ENCODE measurements at places on chromosomes 6 and 20.
A peak's percentile ranks its signal among the peaks of the same experiment; 100 is the strongest.

- no peak for DNase-seq
Observed at GRCh38 chr6:11722220-11722619, 56.4 kb downstream of the ADTRP start.

DNA sequence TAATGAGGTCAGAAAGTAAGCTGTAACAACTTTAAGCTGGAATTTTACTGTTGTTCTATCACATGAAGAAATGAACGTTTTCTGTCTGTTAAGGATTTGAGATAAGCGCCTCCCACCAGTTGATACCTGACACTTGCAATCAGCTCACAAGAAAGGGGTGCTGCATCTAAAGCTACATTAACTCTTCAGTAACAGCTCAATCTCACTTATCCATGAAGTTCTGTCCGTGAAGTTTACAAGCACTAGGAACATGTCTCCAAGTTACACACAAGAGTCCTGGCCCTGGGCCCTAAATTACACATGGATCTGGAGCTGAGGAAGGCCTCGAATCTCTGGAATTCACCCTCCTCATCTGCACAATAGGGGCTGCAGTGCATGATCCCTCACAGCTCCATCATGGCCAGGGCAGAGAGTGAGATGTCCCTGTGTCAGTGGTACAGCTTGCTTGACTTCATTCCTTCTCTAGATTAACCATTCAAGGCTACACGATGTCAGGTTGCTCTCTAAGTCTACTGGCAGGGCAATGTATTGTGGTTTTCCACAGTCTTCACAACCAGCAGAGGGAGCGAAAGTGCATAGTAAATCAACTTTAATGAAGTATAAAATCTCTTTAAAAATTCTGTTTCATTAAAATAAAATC lies 182.4 kb upstream of the MCHR2 start:
- DNase-seq, result peak; percentile 30

DNA sequence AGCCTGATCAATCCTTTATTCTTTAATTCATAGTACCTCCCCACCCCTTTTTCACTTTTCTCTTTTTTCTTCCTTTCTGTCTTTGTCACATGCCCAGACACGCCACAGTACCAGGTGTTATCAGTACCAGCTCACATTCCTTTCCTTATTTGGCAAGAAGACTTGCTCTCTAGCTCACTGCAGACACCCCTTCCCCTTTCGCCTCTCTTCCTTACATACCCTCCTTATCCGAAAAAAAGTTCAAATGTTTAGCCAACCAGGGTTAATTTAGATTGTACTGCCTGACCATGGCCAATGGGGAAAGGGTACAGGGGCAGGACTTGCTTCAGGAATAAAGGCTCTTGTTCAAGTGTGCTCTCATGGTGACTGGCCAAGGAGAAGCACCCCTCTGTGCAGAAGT lies 9.3 kb upstream of the SIRPB2 start:
- DNase-seq, result no peak

- peak; percentile 18 for DNase-seq
Observed at GRCh38 chr6:110542311-110543024, 66.1 kb upstream of the SLC22A16 start.

- no peak for DNase-seq
Observed at GRCh38 chr20:49794336-49795134, 18.1 kb upstream of the SLC9A8 start.

DNA sequence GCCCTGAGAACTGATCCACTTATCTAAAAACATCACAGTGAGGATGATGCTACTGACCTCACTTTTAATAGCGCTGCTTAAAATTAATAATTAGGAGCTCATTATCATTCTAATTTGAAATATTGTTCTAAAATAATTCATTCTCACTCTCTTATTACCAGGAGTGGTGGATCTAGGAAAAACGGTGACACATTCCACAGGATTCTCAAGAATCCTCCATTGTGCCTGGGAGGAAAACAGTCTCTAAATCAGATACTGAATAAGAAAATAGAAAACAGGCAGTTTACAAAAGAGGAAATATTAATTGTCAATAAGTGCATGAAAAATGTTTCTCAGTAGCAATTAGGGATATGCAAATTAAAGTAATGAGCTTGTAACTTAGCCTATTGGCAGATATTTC lies 187.4 kb downstream of the TENT5A start:
- peak; percentile 48 for DNase-seq

- no peak for DNase-seq
Observed at GRCh38 chr6:170008294-170008785, 256.9 kb downstream of the ERMARD start.

GRCh38 chr20:48025051-48025515 lies 239.8 kb upstream of the SULF2 start:
- peak; percentile 89 for DNase-seq

GRCh38 chr6:26570027-26570809 lies 26.5 kb upstream of the ABT1 start:
- no peak for DNase-seq

GRCh38 chr20:13267231-13267630 lies 46.2 kb downstream of the ISM1 start:
- no peak for DNase-seq

DNA sequence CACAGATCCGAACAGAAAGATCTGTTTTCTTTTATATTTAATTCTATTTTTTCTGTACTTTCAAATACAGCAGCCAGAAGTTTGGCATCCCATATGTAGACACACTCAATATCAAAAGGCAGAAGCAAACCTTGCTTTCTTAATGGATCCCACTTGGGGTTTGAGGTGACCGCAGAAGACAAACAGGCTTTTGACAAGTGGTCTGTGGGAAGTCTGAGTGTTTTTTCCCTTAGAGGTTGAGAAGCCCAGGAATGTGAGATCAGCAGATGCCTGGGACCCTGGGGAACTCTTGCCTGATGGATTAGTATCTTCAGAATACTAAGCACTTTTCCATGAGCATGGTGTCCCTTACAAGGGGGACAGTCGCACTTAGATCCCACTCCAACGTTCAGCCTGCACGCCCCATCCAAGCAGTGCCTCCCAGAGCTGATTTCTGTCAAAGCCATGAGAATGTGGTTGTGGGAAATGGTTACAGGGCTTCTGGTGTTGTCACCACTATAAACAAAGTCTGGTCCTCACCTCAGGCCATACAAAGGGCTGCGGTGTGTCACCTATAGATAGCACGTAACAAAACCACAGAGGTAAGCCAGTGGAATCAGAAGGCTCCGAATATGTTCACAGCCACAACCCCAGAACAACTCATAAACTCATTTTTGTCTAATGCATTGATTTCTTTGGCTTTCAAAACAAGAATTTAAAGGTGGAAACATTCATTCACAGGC lies 12.7 kb downstream of the IL17F start:
- no peak for DNase-seq

- DNase-seq, result peak; percentile 86
Observed at GRCh38 chr6:139568956-139569538, 194.6 kb upstream of the CITED2 start.

GRCh38 chr6:74550821-74551220 lies 655.0 kb downstream of the COL12A1 start:
- no peak for DNase-seq

DNA sequence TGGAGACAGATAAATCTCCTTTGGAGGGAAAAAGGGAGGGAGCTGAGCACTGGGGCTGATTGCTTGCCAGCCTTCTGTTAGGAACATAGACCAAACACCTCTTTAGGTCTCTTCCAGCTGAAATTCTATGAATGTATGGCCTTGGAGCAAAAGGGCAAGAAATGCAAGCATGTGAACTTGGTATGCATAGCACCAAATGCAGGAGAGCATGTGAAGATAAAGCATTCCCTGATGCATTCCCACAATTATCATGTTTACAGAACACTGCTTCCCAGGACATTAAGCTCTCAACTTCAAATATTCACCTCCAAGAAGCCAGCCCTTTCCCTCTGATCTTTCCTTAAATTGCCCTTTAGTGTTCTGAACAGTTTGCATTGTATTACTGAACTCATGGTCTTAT lies 15.6 kb downstream of the RIPOR2 start:
- DNase-seq, result no peak

DNA sequence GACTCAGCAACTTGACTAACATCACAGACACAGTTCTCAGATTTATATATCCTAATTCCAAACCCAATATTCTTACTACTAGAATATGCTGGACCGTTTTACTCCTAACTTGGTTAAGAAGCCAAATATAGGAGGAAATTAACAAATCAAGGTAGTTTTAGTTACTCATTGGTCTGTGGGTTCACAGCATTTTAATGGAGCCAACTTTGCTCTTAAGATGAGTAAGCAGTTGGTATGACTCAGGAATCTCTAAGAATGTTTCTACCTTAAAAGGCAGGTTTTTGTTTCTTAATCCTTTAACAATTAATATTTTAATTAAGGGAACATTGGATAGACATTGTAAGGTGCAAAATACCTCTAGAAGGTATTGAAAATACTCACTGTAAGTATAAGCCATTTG lies 31.6 kb downstream of the OPRM1 start:
- no peak for DNase-seq

DNA sequence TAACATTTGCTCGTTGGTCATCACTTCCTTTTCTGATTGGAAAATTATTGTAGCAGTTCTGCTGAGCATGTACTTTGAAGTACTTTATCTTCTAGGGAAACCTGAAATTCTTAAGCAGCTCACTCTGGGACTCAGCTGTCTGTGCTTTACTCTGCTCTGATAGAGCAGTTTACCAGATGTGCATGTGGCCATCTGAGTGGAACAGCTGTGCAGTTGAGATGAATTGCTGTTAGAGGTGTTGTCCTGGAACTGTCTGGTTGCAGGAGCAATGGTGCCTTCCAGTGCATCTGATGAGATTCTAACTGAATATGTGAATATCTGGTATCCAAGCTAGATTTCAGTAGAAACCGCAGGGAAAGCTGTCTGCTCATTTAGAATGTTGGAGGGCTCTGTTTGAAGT lies 27.2 kb downstream of the PANK2 start:
- no peak for DNase-seq

DNA sequence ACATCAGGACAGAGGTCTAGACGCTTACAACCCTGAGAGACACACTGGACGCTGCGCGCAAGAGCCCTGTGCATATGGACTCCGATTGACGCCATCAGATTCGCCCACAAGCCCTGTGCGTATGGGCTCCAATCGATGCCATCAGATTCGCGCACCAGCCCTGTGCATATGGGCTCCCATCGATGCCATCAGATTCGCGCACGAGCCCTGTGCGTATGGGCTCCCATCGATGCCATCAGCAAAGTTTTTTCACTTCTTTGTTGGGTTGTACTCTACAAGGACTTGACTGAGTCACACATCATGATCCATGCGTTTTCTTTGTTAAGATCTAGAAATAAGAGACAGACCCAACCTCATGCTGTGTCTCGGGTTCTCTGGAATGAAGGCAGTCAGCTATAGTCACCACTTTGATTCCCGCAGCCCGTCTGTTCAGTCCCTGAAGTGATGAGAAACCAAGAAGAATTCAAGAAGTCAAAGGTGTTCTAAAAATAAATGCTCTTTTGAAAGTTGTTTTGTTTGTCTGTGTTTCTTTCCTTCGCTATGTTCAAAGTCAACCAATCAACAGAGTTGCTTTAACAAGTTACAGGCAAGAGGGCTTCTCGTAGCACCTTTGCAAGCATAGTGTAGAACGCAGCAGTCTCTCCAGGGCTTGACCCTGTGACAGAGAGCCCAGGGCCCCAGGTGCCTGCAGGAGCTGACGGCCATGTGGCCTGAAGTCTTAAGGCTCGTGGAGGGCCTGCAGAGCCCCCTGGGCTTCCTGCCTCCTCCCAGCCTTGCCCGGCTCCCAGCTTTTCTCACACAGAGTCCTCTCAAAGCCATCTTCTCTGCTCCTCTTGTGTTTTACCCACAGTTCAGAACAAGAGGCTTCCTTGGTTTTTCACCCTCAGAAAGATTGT lies 7.9 kb downstream of the RPS6KA2 start:
- no peak for DNase-seq

GRCh38 chr20:373171-373890 lies 7.2 kb upstream of the TRIB3 start:
- peak; percentile 44 for DNase-seq

GRCh38 chr6:139632840-139633239 lies 258.4 kb upstream of the CITED2 start:
- no peak for DNase-seq

- peak; percentile 50 for DNase-seq
Observed at GRCh38 chr6:100460650-100461204, 4.0 kb downstream of the SIM1 start.

GRCh38 chr6:129710450-129711270 lies 683 bp upstream of the ARHGAP18 start:
- no peak for DNase-seq

- DNase-seq, result no peak
Observed at GRCh38 chr20:44219170-44219730, 8.7 kb upstream of the OSER1 start.

DNA sequence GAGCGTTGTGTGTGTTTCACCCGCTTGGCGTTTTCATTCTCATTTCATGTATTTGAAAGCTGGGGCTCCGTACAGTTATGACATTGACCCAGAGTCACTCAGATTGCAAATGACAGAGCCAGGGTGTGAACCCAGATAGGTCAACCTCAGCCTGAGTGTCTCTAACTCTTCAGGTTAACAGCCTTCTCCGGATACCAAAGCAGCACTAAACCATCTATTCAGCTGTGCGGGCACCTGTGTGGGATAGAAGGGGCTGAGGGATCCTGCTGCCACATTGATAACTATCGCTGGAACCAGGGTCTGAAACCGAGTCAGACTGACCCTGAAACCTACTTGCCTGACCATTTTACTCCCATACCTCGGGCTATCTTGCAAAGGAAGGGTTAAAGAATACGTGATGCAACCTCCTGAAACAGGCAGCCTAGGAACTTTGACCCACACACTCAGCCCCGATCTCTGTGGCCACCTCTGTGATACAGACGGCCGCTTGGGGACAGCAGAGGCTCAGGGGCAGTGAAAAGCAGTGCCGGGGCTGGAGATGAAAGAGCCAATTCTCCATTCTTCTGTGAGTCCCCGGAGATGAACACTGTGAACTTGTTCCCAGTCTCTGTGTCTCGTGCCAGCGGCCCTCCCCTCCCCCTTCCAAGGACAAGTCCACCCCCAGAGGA lies 233.5 kb upstream of the QKI start:
- DNase-seq, result peak; percentile 61

GRCh38 chr6:82441047-82441855 lies 77.6 kb downstream of the TPBG start:
- no peak for DNase-seq

DNA sequence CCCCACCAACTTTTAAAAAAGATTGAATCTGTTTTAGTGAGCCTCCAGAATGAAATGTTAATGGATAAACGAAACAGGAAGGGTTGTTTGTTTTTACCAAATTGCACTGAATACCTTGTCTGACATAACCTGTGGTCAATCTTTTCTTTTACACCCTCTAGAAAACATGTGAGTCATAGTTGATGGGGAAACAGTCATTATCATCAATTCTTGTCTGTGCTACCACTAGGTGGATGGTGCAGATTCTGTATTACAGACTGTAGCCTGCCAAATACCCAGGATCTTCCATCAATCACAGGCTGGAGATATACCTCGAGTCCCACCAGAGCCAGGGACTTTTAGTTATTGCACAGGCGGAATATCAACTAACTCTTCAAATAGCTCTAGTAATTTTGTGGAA lies 29.5 kb upstream of the PKIB start:
- DNase-seq, result no peak

- no peak for DNase-seq
Observed at GRCh38 chr6:149266659-149267058, 50.9 kb upstream of the TAB2 start.
